ENCODE measurements at places on chromosomes 5 and 9. TPM values are rescaled to one million over a fixed set of nuclear protein-coding genes. Genes with fewer than 3 reads are reported as not detected.

DNA sequence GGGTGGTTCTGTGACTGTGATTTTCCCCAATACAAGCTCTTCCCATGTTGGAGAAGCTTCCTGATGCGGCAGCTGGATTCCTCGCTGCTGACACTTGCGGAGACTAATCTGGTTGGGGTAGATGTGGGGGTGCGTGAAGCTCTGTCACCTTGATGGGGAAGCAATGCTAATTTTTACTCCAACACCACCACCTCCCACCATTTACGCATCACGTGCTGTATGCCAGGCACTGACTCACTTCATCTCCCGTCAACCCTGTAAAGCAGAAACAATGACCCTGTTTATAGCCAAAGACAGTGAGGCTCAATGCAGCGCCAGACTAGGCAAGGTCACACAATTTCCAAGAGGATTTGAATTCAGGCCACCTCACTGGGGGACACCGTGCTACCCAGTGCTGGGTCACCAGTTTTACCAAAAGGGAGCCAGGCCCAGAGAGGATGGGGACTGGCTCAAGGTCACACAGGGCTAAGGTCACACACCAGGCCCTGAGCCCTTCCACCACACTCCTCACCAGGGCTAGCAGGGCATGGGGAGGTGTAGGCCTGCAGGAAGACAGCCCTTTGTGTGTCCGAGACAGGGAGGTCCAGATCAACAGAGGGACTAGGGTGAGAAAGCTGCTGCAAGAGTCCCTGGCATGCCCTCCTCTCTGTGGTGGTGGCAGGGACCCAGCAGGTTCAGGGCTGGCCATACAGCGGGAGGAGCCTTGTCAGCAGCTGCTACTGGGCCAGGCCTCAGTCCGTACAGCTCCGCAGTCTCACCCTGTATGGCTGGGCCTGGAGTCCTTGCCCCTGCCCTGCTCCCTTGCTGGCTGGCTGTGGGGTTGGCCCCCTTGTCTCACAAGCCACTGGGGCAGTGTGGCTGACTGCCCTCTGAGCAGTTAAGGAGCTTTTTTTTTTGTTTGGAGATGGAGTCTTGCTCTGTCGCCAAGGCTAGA, 3.3 kb downstream of the STKLD1 start:
- DNase-seq = no peak

DNA sequence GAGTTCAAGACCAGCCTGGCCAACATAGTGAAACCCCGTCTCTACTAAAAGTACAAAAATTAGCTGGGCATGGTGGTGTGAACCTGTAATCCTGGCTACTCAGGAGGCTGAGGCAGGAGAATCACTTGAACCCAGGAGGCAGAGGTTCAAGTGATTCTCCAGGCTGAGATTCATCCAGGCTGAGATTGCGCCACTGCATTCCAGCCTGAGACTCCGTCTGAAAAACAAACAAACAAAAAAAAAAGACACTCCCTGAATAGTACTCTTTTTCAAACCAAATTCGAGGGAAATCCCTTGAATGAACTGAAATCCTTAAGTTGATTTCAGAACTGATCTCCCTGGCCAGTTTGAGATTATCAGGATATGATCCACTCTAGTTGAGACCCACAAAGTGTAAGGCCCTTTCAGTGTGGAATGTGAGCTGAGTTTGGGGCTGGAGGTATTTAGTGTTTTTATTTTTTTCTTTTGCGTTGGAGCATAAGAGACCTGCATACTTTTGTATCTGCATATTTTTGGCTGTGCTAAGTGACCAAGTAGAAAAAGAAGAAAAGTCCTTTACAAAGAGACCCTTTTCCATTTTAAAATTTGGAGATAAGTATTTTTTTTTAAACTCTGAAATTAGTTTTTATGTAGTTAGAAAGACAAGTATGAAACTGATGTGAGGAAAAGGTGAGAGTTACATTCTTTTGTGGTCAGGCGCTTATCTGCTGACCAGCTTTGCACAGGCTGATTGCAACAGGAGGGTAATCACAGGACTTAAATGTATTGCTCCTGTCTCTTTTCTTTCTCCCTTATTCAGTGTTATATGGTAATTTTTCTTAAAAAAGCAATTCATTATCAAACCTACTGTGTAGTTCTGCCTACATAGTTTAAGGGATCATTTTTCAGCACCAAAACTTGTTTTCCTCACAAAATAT, 42.9 kb downstream of the TMEFF1 start:
- no peak for DNase-seq

- no peak for DNase-seq
These were observed 9.9 kb downstream of the NR2F1 start for GRCh38 chr5:93592883-93593282.

GRCh38 chr5:129477532-129477931, 17.4 kb downstream of the ADAMTS19 start:
- DNase-seq = no peak

The ANKRD31 gene
- 0.18 TPM for polyA plus RNA-seq

The CEP78 gene
- 13.2 TPM for polyA plus RNA-seq

- no peak for DNase-seq
These were observed 56.9 kb upstream of the PLPP1 start for GRCh38 chr5:55591686-55592085.

- DNase-seq = no peak
These were observed 71.0 kb upstream of the ANGPTL2 start for GRCh38 chr9:127193483-127193882.

GRCh38 chr5:41148448-41148847, 64.9 kb downstream of the C6 start:
- DNase-seq = no peak

The FABP6 gene
- polyA plus RNA-seq = 1.7 TPM

The LEAP2 gene
- 1.2 TPM for polyA plus RNA-seq

The NOXA1 gene
- 0.33 TPM for polyA plus RNA-seq

GRCh38 chr9:133280392-133280791, 5.4 kb upstream of the ABO start:
- DNase-seq = no peak

The BARX1 gene
- not detected for polyA plus RNA-seq

The DOCK2 gene
- 0.17 TPM for polyA plus RNA-seq

DNA sequence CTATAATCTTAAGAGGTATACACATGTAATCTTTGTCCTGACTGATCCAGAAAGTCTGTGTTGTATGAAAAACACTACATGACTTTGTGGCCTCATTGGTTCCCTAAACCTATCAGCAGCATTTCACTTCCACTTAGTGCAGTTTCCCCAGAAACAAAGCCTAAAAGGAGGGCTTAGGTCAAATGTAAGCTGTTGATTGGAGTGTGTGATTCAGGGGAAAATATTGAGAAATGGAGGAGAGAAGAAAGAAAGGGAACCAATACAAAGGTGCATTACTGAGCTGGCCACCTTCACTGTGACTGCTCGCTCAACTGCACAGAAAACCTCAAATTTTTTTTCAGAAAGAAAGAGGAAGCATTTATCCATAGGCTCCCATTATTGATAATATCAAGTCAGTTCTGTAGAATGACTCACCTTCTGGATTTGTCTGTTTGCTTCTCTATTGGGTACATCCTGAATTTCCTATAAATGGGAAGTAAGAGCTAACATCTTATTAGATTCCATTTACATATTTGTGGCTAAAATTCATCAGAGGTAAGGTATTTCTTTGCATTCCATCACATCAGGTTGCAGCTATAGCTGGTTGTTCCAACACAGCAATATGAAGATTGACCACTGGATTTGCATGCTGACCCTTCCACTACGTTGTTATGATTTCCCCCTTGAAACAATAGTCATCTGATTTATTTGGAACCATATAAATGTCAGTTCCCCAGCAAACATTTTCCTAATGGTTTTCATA, 10.3 kb upstream of the FST start:
- no peak for DNase-seq

GRCh38 chr5:34817558-34818351, 21.2 kb upstream of the TTC23L start:
- no peak for DNase-seq

The C5orf58 gene
- not detected for polyA plus RNA-seq

The FRRS1L gene
- polyA plus RNA-seq = not detected

GRCh38 chr5:173014671-173015070, 31.1 kb downstream of the ATP6V0E1 start:
- DNase-seq = no peak

DNA sequence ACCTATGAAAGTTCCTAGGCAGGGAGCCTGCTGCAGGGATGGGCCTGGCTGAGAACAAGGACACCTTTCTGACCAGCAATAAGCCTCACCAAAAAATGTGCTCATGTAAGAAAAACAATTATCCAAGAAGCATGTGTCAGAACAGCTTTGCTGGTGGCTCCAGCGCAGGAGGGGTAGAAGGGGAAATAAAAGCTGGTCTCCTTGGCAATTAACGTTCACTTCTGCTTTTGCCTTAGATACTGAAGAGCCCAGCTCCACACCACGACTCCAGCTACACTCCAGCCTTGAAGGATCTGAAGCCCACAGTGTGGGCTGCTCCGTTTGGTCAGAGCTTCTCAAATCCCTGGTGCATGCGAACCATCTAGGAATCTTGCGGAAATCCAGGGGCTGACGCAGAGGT, 107.6 kb upstream of the PHYKPL start:
- DNase-seq = no peak

- no peak for DNase-seq
These were observed 106.2 kb downstream of the LHFPL2 start for GRCh38 chr5:78542321-78542840.

The DNM1 gene
- 0.34 TPM for polyA plus RNA-seq

The ANKRD33B gene
- polyA plus RNA-seq = 1.9 TPM

The BNIP1 gene
- 14.1 TPM for polyA plus RNA-seq

The WDR31 gene
- polyA plus RNA-seq = 2.3 TPM

The CCDC192 gene
- polyA plus RNA-seq = not detected

The BAAT gene
- 0.08 TPM for polyA plus RNA-seq

All from keratinocyte (primary cell).